Right hindlimb (tissue), 1 donor: ENCODE measurements at places on chromosomes 4 and X.

- no peak for DNase-seq
Measured at GRCh38 chr4:42671431-42672194, 14.7 kb upstream of the ATP8A1 start.

DNA sequence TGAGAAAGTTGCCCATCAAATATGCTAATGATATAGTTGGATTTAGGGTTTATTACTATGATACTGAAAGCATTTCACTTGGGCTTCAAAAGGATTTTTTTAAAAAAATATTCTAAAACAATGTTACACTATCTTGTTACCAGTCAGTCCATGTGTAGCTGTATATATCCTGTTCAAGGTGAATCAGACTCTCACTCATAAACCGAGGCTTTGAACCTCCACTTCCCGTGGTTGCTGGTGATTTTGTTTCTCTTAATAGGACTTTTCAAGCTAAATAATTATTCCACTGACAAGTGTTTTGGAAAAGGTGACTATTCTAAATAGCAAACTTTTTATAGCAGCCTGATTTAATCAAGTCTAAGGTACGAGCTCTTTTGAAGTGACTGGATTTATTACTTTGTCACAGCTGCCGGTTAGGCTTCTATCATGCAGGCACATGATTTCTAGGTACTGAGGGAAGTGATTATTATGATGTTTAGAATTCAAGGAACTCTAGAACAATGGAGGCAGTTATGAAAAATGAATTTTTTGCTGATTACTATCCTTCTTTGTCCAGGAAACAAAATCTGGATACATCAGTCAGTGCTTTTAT is 287.7 kb downstream of the KCTD8 start:
- no peak for DNase-seq

- no peak for DNase-seq
Measured at GRCh38 chrX:43718546-43718945, 62.4 kb downstream of the MAOA start.

DNA sequence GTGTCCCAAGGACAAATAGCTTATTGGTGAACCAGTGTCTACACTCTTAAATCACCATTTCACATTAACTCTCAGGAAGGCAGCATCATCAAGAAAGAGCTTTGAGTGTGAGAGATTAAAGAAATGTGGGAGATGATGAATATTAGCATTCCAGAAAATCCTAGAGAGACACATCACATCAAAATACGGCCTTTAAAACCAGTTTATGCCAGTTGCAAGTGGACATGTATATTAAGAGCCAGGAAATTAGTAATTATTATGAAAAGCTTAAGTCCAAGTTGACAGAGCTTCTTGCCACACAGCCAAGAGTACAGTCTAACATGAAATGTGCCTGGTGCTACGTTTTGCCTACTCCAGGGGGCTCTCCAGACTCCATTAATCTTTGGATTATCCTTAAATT is 503.0 kb upstream of the BOD1L1 start:
- no peak for DNase-seq

GRCh38 chr4:39947963-39948362 is 29.7 kb downstream of the PDS5A start:
- no peak for DNase-seq

GRCh38 chr4:145189981-145190380 is 9.6 kb upstream of the OTUD4 start:
- DNase-seq: no peak

GRCh38 chr4:168045354-168045753 is 47.0 kb upstream of the ANXA10 start:
- no peak for DNase-seq

- no peak for DNase-seq
Measured at GRCh38 chr4:122012735-122013134, 60.9 kb upstream of the TRPC3 start.

GRCh38 chr4:18880871-18881270 is 859.3 kb upstream of the LCORL start:
- DNase-seq: no peak

GRCh38 chr4:17708992-17709762 is 72.2 kb downstream of the FAM184B start:
- no peak for DNase-seq

- no peak for DNase-seq
Measured at GRCh38 chrX:34350561-34351335, 218.6 kb upstream of the FAM47A start.

GRCh38 chrX:14022019-14022418 is 7.7 kb downstream of the GEMIN8 start:
- no peak for DNase-seq

DNA sequence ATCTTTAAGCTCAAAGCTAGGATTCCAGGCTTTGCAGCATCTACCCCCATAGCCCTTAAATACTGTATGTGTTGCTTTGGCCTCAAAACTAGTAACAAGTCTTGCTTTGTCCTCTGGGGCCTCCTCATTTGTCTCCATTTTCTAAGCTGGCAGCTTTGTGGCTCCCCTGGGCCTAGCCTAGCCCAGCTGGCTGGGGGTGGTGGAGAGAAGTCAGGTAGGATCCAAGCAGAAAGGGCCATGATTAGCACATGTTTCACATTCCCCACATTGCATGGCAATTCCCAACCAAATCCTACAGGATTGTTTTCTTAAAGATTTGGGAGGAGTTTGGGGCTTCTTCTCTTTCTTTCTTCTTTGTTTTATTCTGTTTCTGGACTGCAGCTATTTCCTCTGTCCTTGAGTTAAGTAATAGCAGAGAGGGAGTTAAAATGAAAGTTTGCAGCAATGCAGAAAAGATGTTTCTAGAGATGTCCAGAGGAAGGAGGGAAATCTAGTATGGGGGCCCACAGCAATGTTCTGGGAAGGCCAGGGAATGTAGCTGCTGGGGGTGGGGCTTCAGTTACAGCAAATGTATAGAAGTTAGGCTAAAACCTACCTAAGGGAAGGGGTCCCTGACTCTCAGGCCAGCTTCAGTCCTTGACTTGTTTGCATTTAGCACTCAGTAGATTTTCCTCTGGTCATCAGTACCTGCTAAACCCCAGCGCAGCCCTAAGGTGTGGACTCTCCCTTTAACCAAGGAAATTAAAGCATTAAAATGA is 92.1 kb downstream of the SHROOM4 start:
- DNase-seq: peak; percentile 57

- no peak for DNase-seq
Measured at GRCh38 chr4:182258441-182259000, 15.3 kb downstream of the TENM3 start.

DNA sequence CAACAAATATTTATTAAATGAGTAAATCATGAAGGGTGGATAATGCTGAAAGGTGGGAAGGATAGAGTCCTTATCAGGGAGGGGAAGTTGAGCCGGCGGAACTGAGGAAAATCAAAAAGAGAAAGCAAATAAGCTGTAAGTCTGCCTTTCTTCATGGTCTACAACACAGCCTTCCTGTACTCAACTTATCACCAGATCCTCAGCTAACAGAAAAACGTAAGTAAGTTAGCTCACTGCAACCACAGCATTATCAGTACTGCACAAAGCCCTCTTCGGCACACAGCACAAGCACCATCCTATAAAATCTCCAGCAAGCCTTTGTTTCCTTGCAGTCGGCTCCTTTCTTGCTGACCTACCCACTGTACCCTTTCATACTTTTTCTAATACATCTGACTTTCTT is 70.3 kb downstream of the CRMP1 start:
- no peak for DNase-seq

DNA sequence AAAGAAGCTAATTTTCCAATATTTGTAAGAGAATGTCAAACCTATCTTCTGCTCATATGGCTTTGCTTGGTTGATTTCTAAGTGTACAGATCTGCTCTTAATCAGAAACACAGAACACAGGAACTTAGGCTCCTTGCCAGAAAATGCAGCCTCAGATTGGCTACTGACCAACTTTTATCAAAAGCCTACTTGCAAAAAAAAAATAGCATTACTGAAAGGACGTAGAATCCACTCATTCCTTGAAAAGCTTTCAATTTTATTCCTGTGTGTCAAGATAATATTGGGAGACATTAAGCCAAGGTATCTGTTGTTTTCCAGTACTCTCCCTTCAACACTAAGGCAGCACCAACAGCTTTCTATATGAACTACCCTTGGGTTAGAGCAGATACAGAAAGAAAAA is 127.6 kb upstream of the INTU start:
- DNase-seq: peak; percentile 45

GRCh38 chr4:101050088-101050836 is 297.1 kb downstream of the PPP3CA start:
- DNase-seq: no peak

DNA sequence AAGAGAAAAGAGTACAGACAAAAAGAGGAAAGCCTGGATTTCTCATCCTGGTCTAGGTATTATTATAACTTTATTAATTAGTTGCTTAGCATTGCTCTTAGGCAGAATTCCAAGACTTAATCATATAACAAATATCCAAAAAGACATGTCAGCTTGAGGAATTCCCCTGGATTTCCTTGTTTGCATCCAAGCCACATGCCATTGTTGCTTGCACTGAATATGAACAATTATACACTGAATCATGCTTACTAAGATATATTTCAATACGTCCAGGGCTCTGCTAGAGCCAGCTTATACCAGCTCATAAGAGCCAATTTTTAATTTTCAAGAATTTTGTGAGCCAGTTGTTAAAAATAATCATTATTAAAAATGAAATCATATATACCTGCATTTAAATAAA is 5.5 kb upstream of the TLR10 start:
- DNase-seq: no peak

DNA sequence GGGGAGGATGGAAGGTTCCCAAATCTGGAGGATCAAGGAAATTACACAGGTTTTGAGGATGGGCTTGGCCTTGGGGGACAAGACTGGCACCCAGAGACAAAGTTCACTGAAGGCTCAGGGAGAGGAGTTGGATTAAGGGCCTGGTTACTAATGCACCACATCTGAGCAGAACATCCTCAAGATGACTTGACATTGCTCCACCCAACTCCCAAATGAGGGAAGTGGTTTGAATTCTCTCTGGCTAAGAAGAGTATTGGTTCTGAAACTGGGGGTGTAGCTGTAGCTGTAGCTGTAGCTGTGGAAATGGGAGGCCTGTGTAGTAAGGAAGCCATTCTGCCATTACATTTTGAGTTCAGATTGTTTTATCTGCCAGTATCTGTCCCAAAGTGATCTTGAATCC is 129.4 kb downstream of the RASL11B start:
- DNase-seq: no peak

DNA sequence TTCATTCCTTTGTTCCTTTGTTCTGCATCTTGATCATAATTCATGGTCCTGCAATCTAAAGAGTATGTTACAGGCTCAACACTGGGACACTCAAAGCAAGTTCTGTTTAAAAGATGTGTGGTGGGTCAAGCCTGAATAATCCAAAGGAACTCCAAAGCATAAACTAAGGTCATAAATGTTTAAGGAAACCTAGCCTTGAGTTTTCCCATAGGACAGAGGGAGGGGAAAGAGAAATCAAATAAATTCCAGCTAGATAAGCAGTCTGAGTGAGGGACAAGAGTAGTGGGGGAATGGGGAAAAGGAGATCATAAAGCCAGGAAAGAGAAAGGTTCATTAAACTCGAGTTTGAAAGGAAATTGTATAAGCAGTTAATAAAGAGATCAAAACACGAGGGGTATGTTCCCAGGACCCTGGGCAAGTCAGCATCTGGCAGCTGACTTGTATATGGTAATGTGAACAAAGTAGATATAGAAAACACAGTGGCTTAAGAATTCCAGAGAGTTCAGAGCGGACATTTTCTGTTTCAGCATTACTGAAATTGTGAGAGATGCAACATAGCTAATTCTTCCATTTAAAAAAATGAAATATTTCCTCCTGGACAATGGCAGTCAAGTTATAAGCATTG is 125.8 kb upstream of the EDNRA start:
- no peak for DNase-seq

- no peak for DNase-seq
Measured at GRCh38 chr4:144667500-144667899, 21.5 kb downstream of the HHIP start.

GRCh38 chr4:152564336-152564735 is 28.4 kb upstream of the FBXW7 start:
- no peak for DNase-seq

DNA sequence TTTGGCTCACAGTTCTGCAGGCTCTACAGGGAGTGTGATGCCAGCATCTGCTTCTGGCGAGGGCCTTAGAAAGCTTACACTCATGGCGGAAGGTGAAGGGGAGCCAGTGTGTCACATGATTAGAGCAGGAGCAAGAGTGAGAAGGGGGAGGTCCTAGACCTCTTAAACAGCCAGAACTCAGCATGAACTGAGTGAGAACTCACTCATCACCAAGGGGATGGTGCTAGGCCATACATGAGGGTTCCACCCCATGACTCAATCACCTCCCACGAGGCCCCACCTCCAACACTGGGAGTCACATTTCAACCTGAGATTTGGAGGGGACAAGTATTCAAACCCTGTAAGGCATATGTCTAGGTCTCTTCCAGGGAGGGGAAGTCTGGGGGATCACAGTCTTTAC is 33.4 kb downstream of the SPRY1 start:
- no peak for DNase-seq

- DNase-seq: no peak
Measured at GRCh38 chr4:91826186-91826585, 477.6 kb upstream of the GRID2 start.

GRCh38 chr4:145481164-145481941 is at the start of gene SMAD1:
SMAD1 (plus strand) TSS chr4:145481853; CDS start chr4:145514614, 32,761 bp downstream.
- DNase-seq: peak; percentile 91

GRCh38 chrX:18278449-18278848 is 57.8 kb upstream of the BEND2 start:
- DNase-seq: no peak

- peak; percentile 88 for DNase-seq
Measured at GRCh38 chr4:183746305-183747229, 87.5 kb downstream of the TRAPPC11 start.

GRCh38 chr4:139050446-139050845 is 34.9 kb downstream of the NOCT start:
- no peak for DNase-seq

GRCh38 chr4:138367942-138368341 is 125.8 kb upstream of the SLC7A11 start:
- no peak for DNase-seq

DNA sequence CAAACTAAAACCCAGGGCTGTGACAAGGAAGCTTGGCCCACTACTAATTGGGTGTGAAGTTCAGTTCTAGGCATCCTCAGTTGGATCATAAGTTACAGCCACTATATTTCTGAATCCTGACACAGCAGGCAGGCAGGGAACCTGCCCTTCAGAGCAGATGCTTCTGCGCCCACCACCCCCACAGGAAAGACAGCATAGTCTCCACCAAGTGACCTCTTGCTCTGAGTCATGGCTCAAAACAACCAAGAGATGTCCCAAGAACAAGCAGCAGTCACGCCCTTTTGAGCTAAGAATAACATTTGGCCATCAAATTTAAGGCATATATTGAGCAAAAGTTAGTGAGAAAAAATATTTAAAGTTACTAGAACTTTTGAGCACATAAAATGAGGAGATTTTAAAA is 170.7 kb upstream of the SMARCAD1 start:
- DNase-seq: no peak

GRCh38 chrX:140672840-140673731 is 36.5 kb upstream of the LINC00632 start:
- DNase-seq: no peak

DNA sequence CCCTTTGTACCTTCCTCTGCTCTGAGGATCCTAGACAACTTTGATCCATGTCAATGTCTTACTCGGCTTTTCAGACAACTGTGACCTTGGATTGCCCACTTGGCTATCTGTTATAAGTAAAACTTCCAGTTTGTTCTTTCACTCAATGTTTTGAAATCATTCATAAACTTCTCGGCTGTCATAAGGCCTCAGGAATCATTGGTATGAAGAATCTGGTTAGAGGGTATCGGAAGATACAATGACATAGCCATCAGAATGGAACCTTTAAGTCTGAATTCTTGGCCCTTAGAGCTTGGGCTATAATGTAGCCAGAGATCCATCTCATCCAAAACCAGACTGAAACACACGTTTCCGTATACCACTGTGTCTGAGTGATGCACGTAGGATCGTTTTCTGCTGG is 59.0 kb upstream of the WDR1 start:
- no peak for DNase-seq
